Pancreas (tissue), 10 donors: ENCODE measurements at places on chromosomes 3 and 15. TPM values are rescaled to one million over a fixed set of nuclear protein-coding genes. Genes with fewer than 3 reads are reported as not detected.

- DNase-seq = peak; percentile 1
These were observed 5.6 kb upstream of the MAGEF1 start for GRCh38 chr3:184717399-184717983.

GRCh38 chr3:100089812-100090668 lies 24.3 kb downstream of the FILIP1L start:
- no peak for DNase-seq

DNA sequence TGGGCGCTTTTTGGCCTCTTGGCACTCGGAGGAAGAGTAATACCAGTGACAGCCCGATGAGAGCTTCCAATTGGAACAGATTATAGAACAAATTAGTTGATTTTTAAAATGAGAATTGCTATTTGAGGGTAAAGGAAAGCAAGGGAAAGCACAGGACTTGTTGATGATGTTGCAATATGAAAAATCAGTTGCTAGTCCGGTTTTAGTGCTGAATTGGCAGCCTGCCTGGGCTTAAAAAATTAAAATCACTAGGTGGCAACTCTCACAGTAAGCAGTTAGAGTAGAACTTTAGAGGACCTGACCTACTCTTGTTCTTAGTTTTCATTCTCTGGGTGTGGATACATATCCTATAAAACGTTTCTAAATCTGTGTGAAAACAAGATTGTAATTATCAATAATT lies 2.1 kb upstream of the SCAANT1 start:
- no peak for DNase-seq

DNA sequence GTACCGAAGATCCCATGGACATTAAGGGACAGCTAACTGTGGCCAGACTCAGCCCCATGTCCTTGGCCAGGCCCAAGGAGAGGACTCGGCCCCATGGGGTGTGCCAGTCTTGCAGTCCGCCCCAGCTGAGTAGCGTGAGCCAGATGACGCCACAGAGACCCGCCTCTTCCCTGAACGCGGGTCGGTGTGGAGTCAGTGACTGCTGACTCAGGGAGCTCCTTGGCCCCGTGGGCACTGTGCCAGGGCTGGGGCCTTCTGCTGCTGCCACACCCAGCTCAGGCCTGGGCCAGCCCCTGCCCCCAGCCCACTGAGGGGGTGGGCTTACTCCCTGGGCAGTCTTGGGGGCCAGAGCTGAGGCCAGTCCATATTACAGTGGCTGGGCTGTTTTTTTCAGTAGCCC lies 52.8 kb downstream of the PLXNA1 start:
- DNase-seq = peak; percentile 18

- no peak for DNase-seq
These were observed 1.7 kb upstream of the PPARG start for GRCh38 chr3:12286927-12287726.

DNA sequence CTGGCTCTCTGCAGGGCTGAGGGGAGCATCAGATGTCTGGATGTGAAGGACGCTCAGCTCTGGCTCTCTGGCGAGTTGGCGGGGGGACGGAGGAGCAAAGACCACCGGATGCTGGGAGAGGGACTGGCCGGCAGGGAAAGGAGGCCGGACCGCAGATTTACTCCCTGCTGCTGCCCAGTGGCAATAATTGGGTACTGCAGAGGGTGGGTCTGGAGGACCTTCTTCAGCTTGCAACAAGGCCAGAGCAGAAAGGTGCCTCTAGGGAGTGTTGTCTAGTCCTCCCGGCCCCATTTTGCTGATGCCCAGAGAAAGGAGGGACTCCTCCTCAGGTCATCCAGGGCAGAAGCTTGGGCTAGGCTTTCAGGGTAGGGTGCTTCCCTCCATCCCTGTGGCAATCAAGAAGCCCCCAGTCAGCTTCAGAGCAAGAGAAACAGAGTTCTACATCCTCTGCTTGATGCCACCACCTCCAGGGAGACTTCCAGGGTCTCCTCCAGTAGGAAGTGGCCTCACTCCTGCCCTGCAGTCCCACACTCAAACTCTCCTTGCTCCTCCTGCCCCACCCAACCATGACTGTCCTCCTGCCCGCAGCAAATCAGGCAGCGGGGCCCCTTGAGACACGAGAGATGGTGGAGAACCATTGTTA lies 20.3 kb upstream of the CSPG4 start:
- DNase-seq = peak; percentile 76

GRCh38 chr15:51224428-51224827 lies 114.0 kb downstream of the CYP19A1 start:
- no peak for DNase-seq

- DNase-seq = no peak
These were observed 6.0 kb upstream of the HERC1 start for GRCh38 chr15:63839722-63840121.

DNA sequence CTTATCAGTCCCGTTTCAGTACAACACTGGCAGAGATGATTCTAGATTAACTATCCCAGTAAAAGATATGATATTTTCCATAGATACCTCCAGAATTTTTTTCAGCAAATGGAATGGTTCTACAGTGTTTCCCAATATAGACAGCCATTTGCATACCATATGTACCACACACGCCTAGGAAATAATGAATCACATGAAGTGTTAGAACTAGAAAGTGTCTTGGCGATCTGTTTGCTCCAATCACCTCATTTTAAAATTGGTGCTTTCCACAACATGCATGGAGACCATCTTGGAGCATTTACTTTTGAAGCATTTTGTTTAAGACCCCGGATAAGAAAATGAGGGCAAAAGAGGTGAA lies 2.0 kb downstream of the C2CD4A start:
- no peak for DNase-seq

DNA sequence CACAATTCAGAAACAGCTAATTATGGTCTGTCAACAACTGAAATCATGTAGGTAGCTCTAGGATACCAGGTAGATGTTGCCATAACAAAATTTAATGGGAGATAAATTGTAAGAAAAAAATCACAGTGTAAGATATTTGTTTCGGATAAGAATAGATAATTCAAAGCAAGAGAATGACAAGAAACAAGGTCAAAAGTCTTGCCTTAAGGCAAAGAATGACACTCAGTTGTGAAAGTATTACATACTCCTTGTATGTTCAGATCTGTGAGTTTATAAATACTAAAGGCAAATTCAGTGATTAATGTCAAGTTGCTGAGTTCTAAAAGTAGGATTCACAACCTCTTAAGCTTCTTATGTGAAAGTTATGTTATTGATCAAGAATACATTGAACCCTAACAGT lies 772.2 kb upstream of the SGO1 start:
- no peak for DNase-seq

GRCh38 chr3:128727059-128727458 lies 1.1 kb downstream of the RAB7A start:
- DNase-seq = no peak

LRRC3B gene
- total RNA-seq = not detected

DNA sequence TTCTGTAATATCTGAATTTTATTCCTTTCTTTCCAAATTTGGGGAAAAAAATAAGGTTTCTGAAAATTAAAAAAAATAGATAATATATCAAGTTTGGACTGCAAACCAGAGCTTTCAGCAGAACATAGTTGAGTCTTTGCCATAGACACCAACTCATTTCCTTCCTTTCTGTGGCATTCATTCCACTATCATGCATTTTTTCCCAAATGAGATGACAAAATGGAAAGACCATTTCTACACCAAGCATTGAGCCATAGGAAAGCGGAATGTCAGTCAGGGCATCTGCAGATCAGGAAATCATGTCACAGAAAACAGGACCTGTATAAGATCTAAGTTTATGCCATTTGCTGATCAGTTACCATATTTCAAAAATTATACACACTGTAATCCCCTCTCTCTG lies 333.3 kb upstream of the THBS1 start:
- no peak for DNase-seq

DNA sequence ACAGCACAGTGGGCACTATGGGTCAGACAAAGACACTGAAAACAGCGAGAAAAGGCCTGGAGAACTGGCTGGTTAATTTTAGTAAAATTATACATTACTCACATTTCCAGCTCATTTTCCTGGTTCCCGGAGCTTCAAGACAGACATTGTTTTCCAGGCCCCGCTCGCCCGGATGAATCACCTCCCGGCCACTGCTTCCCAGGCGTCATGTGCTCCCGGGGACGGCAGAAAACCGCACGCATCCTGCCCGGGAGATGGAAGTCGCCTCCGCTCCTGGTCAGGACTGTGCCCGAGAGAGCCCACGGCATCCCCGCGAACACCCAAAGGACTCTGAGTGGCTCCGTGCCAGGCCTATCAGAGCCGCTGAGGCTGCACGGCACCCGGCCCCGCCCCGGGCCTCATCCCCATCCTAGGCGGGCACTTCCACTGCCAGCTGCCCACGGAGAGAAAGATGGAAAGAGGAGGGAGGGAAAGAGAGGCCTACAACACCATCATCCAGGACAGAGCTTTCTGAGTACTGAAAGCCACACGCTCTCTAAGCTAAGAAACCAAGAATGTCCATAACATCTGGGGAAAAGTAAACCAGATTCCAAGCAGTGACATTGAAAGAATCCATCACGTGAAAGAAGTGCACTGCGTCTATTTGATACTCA lies 75.1 kb downstream of the VGLL4 start:
- peak; percentile 60 for DNase-seq

GRCh38 chr3:127183931-127184869 lies 8.7 kb upstream of the PRR23E start:
- DNase-seq = peak; percentile 33

- no peak for DNase-seq
These were observed 122.8 kb upstream of the PRR20G start for GRCh38 chr3:127410678-127411077.

ARRDC4 gene
- total RNA-seq = 10.8 TPM

GRCh38 chr15:96893159-96893906 lies 562.8 kb downstream of the NR2F2 start:
- no peak for DNase-seq

- DNase-seq = no peak
These were observed 23.6 kb downstream of the SLMAP start for GRCh38 chr3:57779666-57780065.

GRCh38 chr15:83714939-83715628 lies 61.2 kb downstream of the ADAMTSL3 start:
- no peak for DNase-seq

CFAP91 gene
- 9.3 TPM for total RNA-seq

- DNase-seq = no peak
These were observed 8.2 kb downstream of the ANKUB1 start for GRCh38 chr3:149784064-149784704.

DNA sequence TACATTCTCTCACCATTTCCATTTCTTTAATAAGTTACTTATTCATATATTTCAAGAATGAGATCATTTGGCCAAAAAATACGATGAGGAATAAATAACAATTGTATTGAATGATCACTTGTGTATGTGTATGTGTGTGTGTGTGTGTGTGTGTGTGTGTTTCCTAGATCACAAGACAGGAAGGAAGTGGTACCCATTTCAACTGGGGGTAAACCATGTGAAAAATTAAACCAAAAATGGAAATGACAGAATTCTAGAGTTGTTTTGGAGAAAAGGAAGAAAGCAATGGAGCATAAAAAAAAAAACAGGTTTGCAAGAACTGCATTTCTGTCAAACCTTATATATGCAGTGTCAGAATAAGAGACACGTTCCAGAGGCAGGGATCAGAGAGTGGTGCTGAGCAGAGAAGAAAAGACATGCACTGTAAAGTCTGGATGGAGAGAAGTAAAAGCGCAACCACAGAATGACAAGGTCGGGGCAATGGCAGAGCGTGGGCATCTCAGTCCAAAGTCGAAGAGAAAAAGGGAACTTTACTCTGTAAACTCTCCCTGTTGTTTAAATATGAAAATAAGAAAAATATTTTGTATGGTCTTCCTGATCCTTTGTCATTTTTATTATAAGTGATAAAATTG lies 75.5 kb downstream of the PEX5L start:
- DNase-seq = no peak

MESP1 gene
- total RNA-seq = 1.5 TPM

- peak; percentile 26 for DNase-seq
These were observed 91.0 kb downstream of the TPRG1 start for GRCh38 chr3:189262746-189263145.

- no peak for DNase-seq
These were observed 214.8 kb downstream of the ZMAT3 start for GRCh38 chr3:178856804-178857203.

DNA sequence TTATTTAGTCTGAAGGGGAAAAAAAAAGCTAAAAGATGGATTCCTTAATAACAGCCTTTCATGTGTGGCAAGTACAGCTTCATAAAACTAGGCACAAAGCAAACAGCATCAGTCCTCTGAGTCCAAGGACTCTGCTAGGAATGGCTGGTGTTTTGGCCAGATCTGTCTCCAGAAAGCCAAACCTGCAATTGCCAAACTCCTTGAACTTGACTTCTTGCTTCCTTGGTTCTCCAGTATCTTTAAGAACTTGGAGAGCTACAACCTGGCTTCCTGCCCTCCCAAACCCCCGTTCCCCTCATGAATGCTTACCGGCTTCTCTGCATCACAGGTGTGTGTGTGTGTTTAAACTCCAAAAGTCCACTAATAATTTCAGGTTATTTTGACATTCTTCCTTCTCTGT lies 1.6 kb upstream of the PLOD2 start:
- DNase-seq = no peak

- no peak for DNase-seq
These were observed 537.4 kb downstream of the TUSC7 start for GRCh38 chr3:117246771-117247555.

GRCh38 chr3:175222356-175222755 lies 363.2 kb downstream of the NAALADL2 start:
- DNase-seq = no peak

RAB5A gene
- 30.2 TPM for total RNA-seq

DNA sequence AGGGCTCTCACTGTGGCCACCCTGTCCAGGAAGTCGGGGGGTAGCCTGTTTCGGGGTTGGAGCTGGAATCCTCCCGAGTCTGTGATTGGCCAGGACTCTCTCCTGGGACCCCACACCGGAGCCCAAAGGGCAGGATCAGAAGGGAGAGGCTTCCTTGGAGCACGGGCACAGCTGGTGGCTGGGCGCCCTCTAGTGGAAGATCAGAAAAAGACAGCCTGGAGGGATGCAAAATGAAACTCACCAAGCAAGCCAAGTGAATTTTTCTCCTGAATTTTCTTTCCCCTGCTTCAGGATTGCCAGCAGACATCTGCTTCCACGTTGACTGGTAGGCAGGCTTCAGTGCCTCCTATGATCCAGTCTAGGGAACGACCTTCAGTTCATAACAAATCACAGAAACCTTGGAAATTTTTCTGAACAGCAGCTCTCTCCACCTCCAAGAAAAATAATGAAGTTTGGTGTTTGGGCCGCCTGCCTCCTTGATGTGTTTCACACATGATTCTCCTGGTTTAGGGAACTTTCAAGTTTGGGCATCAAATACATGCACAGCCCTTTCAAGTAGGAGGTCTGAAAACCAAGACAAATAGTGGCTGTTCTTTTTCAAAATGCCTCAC lies 224.6 kb downstream of the VPS13C start:
- DNase-seq = peak; percentile 79

COL6A5 gene
- not detected for total RNA-seq

GRCh38 chr3:173615661-173616060 lies 218.1 kb downstream of the NLGN1 start:
- no peak for DNase-seq

RASL12 gene
- total RNA-seq = 1.6 TPM

DNA sequence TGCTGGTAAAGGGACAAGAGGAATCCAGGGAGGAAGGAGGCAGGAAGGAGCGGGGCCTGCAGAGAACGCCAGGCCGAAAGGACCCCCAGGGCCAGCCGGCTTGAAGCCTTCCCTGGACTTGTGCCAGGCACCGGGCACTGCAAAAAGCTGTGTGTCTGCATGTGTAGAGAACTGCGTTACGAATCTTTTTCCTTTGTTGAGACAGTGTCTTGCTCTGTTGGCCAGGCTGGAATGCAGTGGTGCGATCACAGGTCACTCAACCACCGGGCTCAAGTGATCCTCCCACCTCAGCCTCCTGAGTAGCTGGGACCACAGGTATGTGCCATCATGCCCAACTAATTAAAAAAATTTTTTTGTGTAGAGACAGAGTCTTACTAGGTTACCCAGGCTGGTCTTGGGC lies 17.0 kb upstream of the MUC4 start:
- DNase-seq = no peak

IQSEC1 gene
- total RNA-seq = 22.7 TPM

- no peak for DNase-seq
These were observed 112.8 kb upstream of the LPP start for GRCh38 chr3:188041193-188041592.
